Diencephalon (tissue), 1 donor: ENCODE measurements at places on chromosomes 6 and 20. TPM values are rescaled to one million over a fixed set of nuclear protein-coding genes. Genes with fewer than 3 reads are reported as not detected.

Gene UST
- total RNA-seq = 12.9 TPM

Gene MYBL2
- total RNA-seq = 1.6 TPM

Gene PACRG
- total RNA-seq = 24.0 TPM

Gene RPP40
- total RNA-seq = 19.1 TPM

Gene ECT2L
- 1.2 TPM for total RNA-seq

Gene GPLD1
- 21.2 TPM for total RNA-seq

Gene KIAA1755
- 1.8 TPM for total RNA-seq

Gene TCF15
- 0.23 TPM for total RNA-seq

Gene TRIM31
- not detected for total RNA-seq

Gene DPPA5
- not detected for total RNA-seq

Gene DEFB124
- total RNA-seq = not detected

Gene CSNK2A1
- 179 TPM for total RNA-seq

Gene LST1
- 6.0 TPM for total RNA-seq

Gene B3GAT2
- total RNA-seq = 55.1 TPM

Gene TREM2
- total RNA-seq = 8.5 TPM

Gene SIRPB2
- 0.69 TPM for total RNA-seq

Gene NFATC2
- 0.69 TPM for total RNA-seq

Gene SAMD3
- 19.4 TPM for total RNA-seq

Gene ECI2
- 42.4 TPM for total RNA-seq

Gene LSM2
- total RNA-seq = 23.3 TPM

Gene GJA1
- total RNA-seq = 218 TPM

Gene LRFN2
- total RNA-seq = 16.4 TPM

Gene FAM184A
- 40.8 TPM for total RNA-seq

Gene AK9
- 54.7 TPM for total RNA-seq

Gene MATN4
- 4.8 TPM for total RNA-seq

Gene EEF1E1
- total RNA-seq = 42.4 TPM

Gene APOM
- total RNA-seq = 0.69 TPM

Gene THBS2
- total RNA-seq = 14.1 TPM

Gene MAP3K4
- 50.5 TPM for total RNA-seq

Gene RNF182
- total RNA-seq = 33.0 TPM

Gene TMEM74B
- total RNA-seq = 16.1 TPM

Gene THEMIS
- not detected for total RNA-seq
